ENCODE measurements at places on chromosomes 2 and 18. TPM values are rescaled to one million over a fixed set of nuclear protein-coding genes. Genes with fewer than 3 reads are reported as not detected.

DNA sequence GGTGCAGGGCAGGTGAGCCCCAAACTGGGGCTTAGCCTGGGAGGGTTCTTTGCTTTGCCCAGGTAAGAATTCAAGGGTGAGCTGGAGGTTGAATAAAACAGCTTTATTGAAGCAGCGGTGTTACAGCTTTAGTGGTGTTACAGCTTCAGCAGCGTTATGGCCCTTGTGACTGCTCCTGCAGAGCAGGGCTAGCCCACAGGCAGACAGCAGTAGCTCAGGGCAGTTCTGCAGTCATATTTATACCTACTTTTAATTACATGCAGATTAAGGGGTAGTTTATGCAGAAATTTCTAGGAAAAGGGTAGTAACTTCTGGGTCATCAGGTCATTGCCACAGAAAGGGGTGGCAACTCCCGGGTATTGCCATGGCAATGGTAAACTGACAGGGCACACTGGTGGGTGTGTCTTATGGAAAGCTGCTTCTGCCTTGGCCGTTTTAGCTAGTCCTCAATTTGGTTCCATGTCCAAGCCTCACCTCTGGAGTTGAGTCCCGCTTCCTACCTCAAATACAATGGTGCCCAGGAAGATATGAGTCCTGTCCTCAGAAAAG, 78.2 kb downstream of the THNSL2 start:
- DNase-seq, result no peak

DNA sequence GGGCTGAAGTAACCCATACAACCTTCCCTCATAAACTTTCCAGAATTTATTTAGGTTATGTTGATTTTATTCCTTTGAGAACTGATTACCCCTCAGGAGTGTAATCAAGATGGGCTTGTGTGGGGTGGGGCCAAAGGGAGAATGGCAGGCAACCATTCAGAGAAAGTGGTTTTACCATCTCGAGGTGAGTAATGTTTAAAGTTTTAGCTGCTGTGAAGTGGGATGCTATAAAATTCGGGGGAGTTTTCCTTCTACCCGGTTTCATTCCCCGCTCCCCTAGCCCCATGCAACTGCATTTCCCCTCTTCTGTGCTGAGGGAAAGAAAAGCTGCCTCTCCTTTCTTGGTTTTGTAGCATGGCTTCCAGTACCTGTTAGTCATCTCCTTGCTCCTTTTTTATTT, 34.7 kb downstream of the MAP4K4 start:
- no peak for DNase-seq

GRCh38 chr18:55455938-55456337, 132.1 kb downstream of the TCF4 start:
- no peak for DNase-seq

GRCh38 chr2:120556911-120557310, 178.8 kb upstream of the GLI2 start:
- DNase-seq, result no peak

DNA sequence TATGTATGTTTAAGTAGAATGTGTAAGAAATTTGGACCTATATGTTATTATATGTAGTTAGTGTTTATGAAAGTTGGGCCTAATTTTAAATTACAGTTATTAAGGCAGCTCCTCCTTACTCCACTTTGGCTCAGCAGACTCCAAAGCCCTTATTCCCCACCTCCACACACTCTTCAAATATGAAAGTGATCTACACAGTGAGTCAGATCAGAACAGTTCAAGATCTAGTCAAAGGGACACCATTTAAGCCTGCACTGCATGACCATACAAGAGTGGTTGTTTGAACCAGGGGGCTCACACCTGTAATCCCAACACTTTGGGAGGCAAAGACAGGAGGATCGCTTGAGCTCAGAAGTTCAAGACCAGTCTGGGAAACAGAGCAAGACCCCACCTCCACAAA, 21.2 kb upstream of the PMAIP1 start:
- DNase-seq, result no peak

DNA sequence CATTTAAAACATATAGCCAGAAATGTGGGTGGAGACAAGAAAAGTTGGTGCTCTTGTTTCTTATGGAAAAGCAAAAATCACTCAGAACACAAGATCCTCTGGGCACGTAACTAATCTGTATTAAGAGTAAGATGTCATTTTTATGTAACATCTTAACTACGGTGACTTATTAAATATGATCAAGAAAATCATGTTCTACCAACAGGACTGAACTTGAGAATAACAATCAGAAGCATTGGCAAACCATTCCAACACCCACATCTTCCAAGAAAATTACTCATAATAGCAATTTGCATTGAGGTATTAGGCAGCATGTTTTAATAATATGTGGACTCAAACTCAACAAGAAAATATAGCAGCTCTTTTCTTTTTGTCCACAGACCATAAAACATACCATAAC, 21.6 kb downstream of the MAP2 start:
- DNase-seq, result no peak

- DNase-seq, result no peak
Observed at GRCh38 chr2:67923696-67924095, 139.1 kb downstream of the C1D start.

DNA sequence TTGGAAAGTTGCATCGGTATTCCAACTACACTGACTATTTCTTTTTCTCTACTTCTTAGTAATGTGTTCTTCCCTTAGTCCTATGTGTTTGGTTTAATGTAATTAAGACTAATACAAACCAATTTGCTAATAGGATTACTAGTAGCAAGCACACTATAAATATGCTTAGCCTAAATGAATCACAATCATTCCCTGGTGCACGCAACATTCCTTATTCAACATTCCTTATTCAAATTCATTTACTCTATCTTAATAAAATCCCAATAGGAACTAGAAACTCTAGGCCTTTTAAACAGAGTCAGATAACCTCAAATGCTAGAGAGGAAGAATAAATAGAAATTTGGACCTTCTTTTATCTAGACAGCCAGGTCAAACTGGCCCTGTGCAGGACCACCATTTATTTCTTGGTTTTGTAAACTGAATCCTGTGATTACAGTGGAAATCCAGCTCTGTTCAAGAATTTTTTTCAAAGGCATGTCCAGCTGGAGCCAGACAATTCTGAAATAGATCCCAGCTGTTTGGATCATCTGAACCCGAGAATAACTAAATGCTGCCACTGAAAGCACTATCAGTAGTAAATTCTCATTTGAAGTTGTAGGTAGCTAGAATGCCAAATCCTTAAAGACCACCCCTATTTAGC, 103.1 kb downstream of the PPP1R1C start:
- no peak for DNase-seq

DNA sequence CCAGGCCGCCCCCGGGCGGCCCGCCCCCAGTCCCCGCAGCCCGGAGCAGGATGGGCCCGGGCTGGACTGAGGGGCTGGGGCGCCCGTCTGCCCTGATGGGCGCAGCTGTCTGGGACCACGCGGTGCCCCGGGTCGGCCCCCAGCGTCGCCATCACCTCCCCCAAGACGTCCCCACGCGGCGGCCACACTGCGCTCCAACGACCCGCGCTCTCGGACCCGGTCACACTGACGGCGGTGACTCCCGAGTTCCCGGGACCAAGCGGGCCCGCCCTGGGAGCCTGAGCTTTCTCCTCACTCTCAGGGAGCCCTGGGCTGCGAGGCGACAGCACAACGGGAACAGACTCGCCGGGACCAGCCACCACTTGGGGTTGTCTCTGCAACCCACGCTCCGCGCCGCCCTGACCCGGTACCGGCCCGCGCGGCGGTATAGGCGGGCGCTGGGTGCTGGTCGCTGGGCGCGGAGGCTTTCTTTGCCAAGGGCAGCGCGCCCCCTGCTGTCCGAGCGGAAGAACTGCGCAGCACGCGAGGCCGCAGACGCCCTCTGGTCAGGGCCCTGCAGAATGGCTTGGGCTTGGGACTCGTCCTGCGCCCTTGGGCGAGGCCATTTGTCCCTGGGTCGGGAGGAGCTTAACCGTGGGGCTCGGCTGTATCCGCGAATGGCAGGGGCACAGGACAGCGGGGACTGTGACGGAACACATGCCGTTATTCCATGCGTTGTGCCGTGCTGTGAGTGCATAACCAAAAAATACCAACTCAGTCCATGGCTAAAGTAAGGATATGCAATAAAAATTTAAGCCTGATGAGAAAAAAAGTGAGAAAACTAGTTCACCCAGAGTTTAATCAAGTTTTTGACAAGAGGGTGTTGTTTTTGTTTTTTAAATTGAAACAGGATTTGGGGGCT, 54.8 kb upstream of the ANKRD62 start:
- DNase-seq, result no peak

- DNase-seq, result no peak
Observed at GRCh38 chr2:122156176-122156890, 400.9 kb downstream of the TSN start.

The SPAST gene
- total RNA-seq, result 18.3 TPM

The SPHKAP gene
- not detected for total RNA-seq

The COL4A3 gene
- total RNA-seq, result not detected

The PLCL1 gene
- 5.0 TPM for total RNA-seq

The SELENOI gene
- total RNA-seq, result 11.7 TPM
